Activated CD8-positive, alpha-beta T cell treated with anti-CD3 and anti-CD28 coated beads, Interleukin-2, amount 10 ng/mL, durations not matched to agents 7 days and 5 days (primary cell): ENCODE measurements at places on chromosomes 1 and 21. TPM values are rescaled to one million over a fixed set of nuclear protein-coding genes. Genes with fewer than 3 reads are reported as not detected.
A peak's percentile ranks its signal among the peaks of the same experiment; 100 is the strongest.

DNA sequence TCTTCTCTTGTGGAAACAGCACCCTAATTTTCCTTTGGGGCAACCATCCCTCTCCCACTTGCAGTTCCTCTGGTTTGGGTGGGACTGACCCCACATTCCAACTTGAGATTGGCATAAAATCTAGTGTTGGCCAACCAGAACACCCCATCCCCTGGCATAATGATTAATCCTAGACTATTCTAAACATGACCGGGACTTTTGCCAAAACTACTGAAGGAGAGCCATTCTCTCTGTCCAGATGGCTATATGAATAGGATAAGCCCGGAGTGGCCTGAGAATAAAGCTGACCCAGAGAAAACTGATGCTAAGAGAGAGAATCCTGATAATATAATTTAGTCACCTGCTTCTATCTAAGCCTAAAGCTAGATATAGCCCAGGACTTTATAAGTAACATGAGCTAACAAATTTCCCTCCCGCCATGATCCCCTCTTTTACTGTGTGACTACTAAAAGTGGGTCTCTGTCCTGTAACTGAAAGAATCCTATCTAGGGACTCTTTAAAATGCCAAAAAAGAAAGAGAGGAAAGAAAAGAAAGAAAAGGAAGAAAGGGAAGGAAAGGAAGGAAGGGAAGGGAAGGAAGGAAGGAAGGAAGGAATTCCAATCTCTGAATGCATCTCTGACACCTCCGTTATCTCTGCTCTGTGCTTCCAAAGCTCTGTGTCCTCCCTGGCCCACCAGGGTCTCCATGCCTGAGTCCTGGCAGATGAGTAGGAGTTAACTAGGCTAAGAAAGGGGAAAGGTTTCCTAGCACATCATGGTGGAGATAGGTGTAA lies 28.0 kb upstream of the NRDC start:
- no peaks in the 10 kb centered on the region for H3K36me3 ChIP-seq
- H3K4me3 ChIP-seq: no peak overlapping the region
- H3K27ac ChIP-seq: peak overlapping the region; percentile 13
- peaks cover 12% of the 10 kb centered on the region for H3K4me1 ChIP-seq
- no peak for DNase-seq

DNA sequence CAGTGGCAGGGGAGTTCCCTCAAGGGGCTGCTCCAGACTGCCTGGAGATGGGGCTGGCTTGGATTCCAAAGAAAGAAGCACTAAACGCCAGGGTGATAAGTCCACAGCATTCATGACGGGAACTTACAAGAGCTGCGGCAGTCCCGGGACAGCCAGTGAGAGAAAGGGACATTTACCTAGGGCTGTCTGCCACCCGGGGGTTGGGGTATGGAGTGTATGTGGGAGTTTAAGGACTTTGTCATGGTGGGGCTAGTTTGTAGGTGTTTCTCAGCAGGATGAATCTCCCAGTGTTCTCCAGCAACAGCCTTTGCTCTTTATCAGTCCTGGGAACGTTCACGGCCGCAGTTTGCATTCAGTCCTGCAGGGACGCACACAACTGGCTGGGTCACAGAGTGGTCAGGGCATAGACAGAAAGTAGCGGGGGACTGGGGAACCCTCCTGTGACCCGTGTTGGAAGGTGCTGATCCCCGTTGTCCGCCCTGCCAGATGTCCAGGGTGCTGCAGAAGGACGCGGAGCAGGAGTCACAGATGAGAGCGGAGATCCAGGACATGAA lies 41.4 kb upstream of the HMGN1 start:
- no peak for DNase-seq
- no peaks in the 10 kb centered on the region for H3K27me3 ChIP-seq
- H3K36me3 ChIP-seq: peaks cover 29% of the 10 kb centered on the region
- H3K27ac ChIP-seq: no peak overlapping the region
- H3K4me1 ChIP-seq: peaks cover 26% of the 10 kb centered on the region
- H3K4me3 ChIP-seq: no peak overlapping the region

GRCh38 chr1:121516234-121516967 lies 331.6 kb downstream of the SRGAP2C start:
- peaks cover 65% of the 10 kb centered on the region for H3K4me1 ChIP-seq
- H3K27me3 ChIP-seq: no peaks in the 10 kb centered on the region
- H3K36me3 ChIP-seq: peaks cover 28% of the 10 kb centered on the region
- peak overlapping the region; percentile 54 for H3K4me3 ChIP-seq
- peak overlapping the region; percentile 92 for H3K27ac ChIP-seq

- H3K4me1 ChIP-seq: no peaks in the 10 kb centered on the region
- no peaks in the 10 kb centered on the region for H3K27me3 ChIP-seq
- no peak overlapping the region for H3K27ac ChIP-seq
Observed at GRCh38 chr21:26124421-26124833, 46.1 kb downstream of the APP start.

- no peak for DNase-seq
- no peak overlapping the region for H3K4me3 ChIP-seq
- H3K27me3 ChIP-seq: peaks cover 8% of the 10 kb centered on the region
- H3K4me1 ChIP-seq: no peaks in the 10 kb centered on the region
- H3K27ac ChIP-seq: no peak overlapping the region
- H3K36me3 ChIP-seq: no peaks in the 10 kb centered on the region
Observed at GRCh38 chr1:83918688-83919285, 80.1 kb downstream of the TTLL7 start.

DNA sequence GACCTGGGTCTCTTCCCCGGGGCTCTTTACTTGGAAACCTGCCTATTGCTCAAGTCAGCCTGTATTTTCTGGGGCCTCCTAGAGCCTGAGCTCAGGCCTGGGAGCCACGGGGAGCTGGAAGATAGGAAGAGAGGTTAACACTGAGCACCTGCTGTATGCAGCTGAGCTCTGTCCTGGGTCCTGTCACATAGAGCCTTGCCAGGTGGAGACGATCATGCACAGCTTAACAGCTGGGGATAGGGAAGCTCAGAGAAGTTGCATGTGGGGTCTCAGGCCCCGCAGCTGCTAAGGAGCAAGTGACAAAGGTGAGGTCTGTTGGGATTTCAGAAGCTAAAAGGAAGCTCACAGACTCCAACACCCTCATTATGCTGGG lies 127.4 kb upstream of the TMEM51 start:
- H3K27me3 ChIP-seq: no peaks in the 10 kb centered on the region
- no peak overlapping the region for H3K27ac ChIP-seq
- H3K36me3 ChIP-seq: no peaks in the 10 kb centered on the region
- H3K4me3 ChIP-seq: no peak overlapping the region

DNA sequence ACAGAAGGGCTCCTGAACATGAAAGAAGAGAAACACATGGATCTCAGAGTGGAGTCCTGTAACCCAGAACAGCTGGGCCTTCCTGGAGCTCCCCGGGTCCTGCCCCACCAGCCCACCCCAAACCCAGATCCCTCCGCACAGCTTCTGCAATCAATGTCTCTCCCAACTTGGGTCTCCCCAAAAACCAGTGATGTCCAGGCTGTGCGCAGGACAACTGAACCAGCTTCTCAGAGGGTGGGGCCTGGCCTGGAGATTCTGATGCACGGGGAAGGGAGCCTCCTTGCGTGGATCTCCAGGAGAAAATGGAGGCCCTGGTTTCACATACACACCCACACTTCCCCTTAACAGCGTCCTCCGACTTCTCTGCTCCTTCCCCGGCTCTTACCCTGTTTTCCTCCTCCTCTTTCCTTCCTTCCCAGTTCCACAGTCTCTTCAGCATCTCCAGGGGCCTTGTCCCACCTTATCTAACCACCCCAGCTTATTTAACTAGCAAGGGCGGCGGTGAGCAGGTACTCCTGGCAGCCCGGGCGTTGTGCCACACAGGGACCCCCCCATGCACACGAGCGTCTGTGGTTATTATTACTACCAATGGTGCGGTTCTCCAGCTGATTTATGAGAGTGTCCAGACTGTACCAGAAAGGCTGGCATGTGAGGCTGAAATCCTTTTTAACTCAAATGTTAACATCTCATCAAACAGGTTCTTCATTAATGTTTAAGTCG lies 11.2 kb upstream of the MX2 start:
- peaks cover 27% of the 10 kb centered on the region for H3K27me3 ChIP-seq
- peaks cover 8% of the 10 kb centered on the region for H3K4me1 ChIP-seq
- H3K4me3 ChIP-seq: no peak overlapping the region
- H3K27ac ChIP-seq: no peak overlapping the region
- DNase-seq: no peak

DNA sequence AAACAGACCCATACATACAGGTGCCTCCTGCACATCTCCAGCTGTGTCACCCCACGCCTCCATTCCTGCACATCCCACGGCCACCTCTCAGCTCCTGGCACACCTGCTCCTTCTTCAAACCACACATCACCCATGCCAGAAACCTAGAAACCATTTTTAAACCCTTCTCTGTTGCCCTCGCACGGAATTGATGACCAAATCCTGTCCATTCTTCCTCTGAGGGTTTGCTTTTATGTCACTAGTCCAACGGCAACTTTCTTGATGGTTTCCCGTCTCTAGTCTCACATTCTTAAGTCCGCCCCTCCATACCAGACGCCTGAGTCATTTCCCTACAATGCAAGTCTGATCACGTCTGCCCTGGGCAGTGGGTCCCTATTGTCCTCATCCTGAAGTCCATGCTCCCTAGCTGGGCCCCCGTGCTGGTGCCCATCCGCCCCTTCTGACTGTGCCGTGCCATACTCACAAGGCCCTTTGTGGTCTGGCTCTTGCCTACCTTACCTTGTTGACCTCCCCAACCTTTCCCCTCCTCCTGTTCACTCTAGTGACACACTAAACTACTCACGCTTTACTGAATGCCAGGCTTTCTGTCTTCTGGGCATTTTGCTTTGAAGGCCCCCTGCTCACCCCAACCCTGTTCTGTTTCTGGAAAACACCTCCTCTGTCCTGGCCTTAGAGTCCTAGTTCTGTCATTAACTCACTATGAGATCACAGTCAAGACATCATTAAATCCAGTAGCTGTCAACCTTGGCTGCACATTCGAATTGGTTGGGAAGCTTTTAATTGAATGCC lies 17.6 kb downstream of the SLC2A1 start:
- no peaks in the 10 kb centered on the region for H3K27me3 ChIP-seq
- peak overlapping the region; percentile 13 for H3K4me3 ChIP-seq
- peak overlapping the region; percentile 86 for H3K27ac ChIP-seq
- DNase-seq: no peak

DNA sequence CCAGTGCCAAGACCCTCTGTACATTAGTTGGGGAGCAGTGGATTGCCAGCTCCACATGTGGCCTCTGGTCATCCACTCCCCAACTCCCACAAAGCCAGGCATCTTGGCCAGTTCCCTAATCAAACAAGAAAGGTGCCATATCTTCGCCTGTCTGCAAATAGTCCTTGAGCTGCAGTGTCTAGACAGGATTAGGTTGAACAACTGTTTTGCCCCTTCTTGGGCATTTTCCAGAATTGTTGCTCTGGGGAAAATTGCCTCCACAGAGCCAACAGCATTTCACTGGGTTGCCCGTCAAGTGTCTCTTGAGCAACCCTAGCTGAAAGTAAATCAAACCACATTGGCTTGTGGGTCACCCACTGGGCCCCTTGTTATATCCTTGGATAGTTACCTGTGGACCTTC lies 109.3 kb downstream of the GDAP2 start:
- no peak overlapping the region for H3K4me3 ChIP-seq
- H3K36me3 ChIP-seq: no peaks in the 10 kb centered on the region
- no peak for DNase-seq
- H3K27ac ChIP-seq: no peak overlapping the region
- H3K27me3 ChIP-seq: peaks cover 14% of the 10 kb centered on the region
- no peaks in the 10 kb centered on the region for H3K4me1 ChIP-seq

GRCh38 chr1:97634758-97635157 lies 286.1 kb downstream of the DPYD start:
- no peaks in the 10 kb centered on the region for H3K27me3 ChIP-seq
- H3K4me1 ChIP-seq: no peaks in the 10 kb centered on the region
- no peak overlapping the region for H3K27ac ChIP-seq
- no peak for DNase-seq
- H3K4me3 ChIP-seq: no peak overlapping the region

UTS2 gene
- 0.16 TPM for total RNA-seq

MX2 gene
- 56.0 TPM for total RNA-seq

DNA sequence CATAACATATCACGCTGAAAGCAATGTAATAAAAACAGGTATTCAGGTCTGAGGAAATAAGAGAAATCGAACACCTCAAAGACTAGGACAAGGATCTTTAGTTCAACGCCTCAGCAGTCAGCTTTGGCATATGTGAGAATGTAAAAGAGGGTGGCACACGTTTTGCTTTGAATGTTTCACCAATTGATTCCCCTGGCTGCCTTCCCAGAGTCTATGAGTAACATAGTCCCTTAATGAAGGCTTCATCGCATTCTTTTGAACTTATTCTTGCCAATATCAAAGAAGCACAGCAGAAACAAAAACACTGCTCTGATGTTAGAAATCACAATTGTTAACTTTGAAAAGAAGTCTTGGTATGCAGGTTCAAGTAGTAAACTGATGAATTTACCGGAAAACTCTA lies 764.8 kb downstream of the ADGRL2 start:
- DNase-seq: no peak
- no peaks in the 10 kb centered on the region for H3K4me1 ChIP-seq
- no peaks in the 10 kb centered on the region for H3K27me3 ChIP-seq
- no peak overlapping the region for H3K27ac ChIP-seq
- no peaks in the 10 kb centered on the region for H3K36me3 ChIP-seq
- no peak overlapping the region for H3K4me3 ChIP-seq

GRCh38 chr1:116952738-116953275 lies 43.1 kb downstream of the PTGFRN start:
- no peaks in the 10 kb centered on the region for H3K4me1 ChIP-seq
- no peak overlapping the region for H3K27ac ChIP-seq
- H3K4me3 ChIP-seq: no peak overlapping the region
- no peaks in the 10 kb centered on the region for H3K36me3 ChIP-seq
- no peaks in the 10 kb centered on the region for H3K27me3 ChIP-seq

DNA sequence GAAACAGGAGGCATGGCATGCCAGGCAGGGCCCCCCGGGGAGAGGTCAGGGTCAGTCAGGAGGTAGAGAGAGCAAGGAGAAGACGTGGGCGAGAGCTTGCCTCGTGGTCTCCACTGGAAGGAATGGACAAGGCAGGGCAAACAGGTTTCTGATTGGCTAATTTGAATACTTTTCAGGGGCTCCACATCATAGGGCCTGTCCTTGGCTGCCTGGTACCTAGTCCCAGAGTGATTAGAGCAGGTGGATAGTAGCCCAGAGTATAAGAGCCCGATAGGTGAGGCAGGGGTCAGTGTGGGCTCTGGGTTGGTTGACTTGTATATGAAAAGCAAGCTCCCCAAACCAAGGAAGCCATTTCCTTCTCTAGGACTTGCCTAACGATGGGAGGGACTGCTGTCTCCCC lies 178.6 kb downstream of the ZP4 start:
- no peaks in the 10 kb centered on the region for H3K27me3 ChIP-seq
- H3K4me1 ChIP-seq: no peaks in the 10 kb centered on the region
- no peak overlapping the region for H3K27ac ChIP-seq
- no peak overlapping the region for H3K4me3 ChIP-seq
- DNase-seq: no peak
- H3K36me3 ChIP-seq: no peaks in the 10 kb centered on the region

GSTM5 gene
- not detected for total RNA-seq

- no peak overlapping the region for H3K27ac ChIP-seq
- H3K4me3 ChIP-seq: no peak overlapping the region
- no peak for DNase-seq
- H3K27me3 ChIP-seq: no peaks in the 10 kb centered on the region
- H3K4me1 ChIP-seq: no peaks in the 10 kb centered on the region
Observed at GRCh38 chr1:88399690-88400089, 284.4 kb upstream of the PKN2 start.

- H3K4me1 ChIP-seq: peaks cover 17% of the 10 kb centered on the region
- no peak overlapping the region for H3K4me3 ChIP-seq
- no peak for DNase-seq
- peak overlapping the region; percentile 10 for H3K27ac ChIP-seq
Observed at GRCh38 chr1:153655333-153655732, 3.2 kb upstream of the SNAPIN start.
